ENCODE measurements at places on chromosomes 7 and 10.

DNA sequence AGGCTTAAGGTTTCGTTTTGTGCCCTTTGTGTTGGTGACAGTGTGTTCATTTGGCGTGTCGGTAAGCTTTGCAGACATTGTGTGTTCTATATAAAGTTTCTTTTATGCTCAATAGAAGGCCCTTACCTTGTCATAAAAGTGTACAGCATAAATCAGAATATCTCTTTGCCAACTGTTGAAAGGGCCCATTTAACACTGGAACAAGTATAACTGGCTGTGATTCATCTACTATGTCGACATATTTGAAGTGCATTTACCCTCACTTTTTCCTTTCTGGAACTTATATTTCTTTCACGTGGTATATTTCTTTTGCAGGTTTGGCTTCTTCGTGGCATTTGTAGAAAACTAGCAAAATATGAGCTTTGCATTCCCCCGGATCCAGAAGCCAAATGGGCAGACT, 32.7 kb downstream of the EEPD1 start:
- no peak for DNase-seq

DNA sequence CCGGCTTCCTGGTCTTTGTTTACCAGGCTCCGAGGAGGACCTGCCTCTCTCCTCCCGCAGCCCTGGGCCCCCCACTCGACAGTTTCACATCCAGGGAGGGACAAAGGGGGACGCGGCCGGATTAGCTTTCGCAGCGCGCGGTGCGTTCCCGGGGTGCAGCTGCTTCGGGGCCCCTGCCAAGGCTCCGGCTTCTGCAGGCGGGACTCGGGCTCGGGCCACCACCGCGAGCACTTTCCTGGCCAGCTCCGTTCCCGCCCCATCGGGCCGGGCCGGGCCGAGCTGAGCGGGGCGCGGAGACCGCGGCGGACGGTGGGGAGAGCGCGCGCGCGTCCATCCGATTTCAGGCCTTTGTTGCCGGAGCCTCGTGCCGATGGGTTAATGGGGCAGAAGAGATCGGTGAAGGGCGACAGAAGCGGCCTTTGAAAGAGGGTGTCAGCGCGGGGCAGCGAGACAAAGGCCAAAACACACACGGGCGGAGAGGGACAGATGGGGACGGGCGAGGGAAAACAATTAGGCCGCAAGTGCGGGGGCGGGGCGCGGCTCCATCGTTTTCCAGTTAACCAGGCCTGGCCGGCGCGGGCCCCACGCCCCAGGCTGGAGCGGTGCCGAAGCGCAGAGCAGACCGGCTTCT, 8.5 kb upstream of the UNCX start:
- no peak for DNase-seq

- no peak for DNase-seq
Observed at GRCh38 chr10:89894051-89894450, 192.7 kb downstream of the KIF20B start.

DNA sequence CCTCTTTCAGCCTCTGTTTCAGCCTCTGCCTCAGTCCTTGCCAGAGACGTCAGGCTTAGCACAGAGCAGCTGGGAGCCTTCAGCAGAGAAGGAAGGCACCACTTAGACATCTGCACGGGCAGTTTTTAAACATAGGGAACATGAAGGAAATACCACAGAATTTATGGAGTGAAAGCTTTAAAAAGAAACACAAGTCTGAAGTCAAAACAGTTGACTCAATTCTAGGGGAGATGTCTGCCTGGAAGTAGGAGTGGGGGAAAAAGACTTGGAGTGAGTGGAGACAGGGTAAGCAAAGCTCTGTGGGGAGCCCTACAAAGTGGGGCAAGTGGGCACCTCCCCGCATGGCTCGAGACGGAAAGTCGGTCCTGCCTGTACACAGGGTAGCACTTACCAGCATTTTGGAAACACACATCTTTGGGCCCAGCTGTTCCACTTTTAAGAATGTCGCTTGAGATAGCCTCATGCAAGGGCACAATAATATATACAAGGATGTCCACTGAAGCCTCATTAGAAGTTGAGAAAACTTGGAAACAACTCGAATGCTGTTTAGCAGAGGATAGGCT, 5.0 kb upstream of the TBXAS1 start:
- DNase-seq, result no peak

- DNase-seq, result no peak
Observed at GRCh38 chr10:72041491-72041890, 46.9 kb downstream of the SPOCK2 start.

All from right renal pelvis (tissue), 4 donors.